CD4-positive, alpha-beta T cell treated with Interleukin-6 at 100 ng/mL for 8 hours (primary cell): ENCODE measurements at places on chromosomes 2 and 18.

DNA sequence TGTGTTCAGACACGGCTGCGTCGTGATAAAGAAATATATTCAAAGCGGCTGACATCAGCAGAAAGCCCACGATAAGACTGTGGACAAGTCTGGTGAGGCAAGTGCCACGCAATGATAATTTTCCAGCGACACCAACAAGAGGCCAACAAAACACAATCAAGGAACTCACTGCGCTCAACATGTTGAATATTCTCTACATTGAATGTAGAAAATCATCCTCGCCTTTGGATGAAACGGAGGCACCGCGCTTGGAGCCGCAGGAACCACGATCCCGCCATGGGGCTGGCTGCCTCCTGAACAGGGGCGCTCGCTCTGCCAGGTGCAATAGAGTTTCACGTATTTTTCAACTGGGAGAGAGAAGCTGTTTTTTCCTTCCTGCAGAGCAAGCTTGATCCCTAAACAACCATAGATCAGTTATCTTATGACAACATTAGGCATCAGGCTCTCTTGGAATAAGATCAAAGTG is 220.3 kb downstream of the ATAD2B start:
- no peak for DNase-seq

GRCh38 chr2:212977152-212977551 is 174.3 kb downstream of the IKZF2 start:
- DNase-seq, result no peak

- no peak for DNase-seq
These were observed 47.8 kb downstream of the CAPN13 start for GRCh38 chr2:30759481-30759880.

GRCh38 chr2:212721026-212721451 is 182.4 kb upstream of the ERBB4 start:
- no peak for DNase-seq

- DNase-seq, result no peak
These were observed 6.1 kb downstream of the ADCY3 start for GRCh38 chr2:24913911-24914310.

GRCh38 chr2:60530660-60531281 is 22.7 kb downstream of the BCL11A start:
- DNase-seq, result no peak

- no peak for DNase-seq
These were observed 88.7 kb downstream of the THADA start for GRCh38 chr2:43507137-43507536.

DNA sequence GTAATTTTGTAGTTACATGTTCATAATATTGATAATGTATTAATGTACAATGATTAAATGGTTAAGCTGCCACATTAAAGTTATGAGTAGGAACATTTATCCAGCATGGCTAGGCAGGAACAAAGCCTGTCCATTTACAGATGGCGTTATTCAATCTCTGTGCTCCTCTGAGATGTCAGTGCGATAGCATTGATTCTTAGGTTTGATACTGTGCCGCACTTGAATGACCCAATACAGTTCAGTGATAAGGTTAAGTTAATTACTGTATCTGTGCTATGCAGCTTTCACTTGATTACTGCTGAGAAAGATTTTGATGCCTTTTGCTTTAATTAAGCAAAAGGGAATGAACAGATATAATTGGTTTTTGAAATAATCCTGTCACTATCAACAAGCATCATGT is 111.8 kb downstream of the ZNF407 start:
- DNase-seq, result no peak
